IPS DF 19.7 (cell line): ENCODE measurements at places on chromosomes 6 and 20.

DNA sequence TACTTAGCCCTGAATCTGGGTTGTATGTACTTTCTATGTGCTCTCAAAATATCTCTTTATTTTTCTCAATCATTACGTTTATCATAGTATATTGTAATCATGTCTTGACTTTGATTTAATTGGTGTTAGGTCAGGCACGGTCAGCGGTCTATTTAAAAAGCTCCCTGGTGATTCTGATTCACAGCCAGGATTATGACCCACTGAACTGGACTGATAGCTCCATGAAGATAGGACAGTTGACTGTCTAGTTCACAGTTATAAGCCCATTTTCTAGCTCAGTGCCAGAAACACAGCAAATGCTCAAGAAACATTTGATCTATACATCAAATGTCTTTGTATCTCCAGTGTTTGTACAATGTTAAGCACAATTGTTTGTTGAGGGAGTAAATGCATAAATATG, 111.5 kb upstream of the CCN2 start:
- DNase-seq = no peak

- DNase-seq = no peak
Observed at GRCh38 chr6:154721460-154721859, 11.8 kb upstream of the SCAF8 start.

DNA sequence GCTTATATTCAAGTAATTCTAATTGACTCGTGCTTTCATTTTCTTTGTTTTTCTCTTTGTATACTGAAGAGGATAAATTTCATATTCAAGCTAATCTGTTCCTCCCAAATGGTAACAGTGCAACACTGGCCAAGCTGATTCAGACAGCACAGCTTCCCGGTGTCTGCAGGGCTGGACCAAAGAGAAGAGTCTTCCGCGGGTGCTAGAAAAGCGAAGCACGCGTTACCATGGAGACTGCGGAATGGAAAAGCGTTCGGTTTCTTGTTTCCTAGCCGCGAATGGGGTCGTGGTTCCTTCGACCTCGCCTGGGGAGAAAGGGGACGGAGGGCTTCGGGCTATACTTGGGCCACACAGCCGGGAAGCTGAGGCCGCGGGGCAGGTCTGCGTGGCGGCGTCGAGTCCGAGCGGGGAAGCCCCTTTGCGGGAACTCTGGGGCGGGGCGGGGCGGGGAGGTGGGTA, 6.2 kb upstream of the ZNF311 start:
- DNase-seq = peak; percentile 57

DNA sequence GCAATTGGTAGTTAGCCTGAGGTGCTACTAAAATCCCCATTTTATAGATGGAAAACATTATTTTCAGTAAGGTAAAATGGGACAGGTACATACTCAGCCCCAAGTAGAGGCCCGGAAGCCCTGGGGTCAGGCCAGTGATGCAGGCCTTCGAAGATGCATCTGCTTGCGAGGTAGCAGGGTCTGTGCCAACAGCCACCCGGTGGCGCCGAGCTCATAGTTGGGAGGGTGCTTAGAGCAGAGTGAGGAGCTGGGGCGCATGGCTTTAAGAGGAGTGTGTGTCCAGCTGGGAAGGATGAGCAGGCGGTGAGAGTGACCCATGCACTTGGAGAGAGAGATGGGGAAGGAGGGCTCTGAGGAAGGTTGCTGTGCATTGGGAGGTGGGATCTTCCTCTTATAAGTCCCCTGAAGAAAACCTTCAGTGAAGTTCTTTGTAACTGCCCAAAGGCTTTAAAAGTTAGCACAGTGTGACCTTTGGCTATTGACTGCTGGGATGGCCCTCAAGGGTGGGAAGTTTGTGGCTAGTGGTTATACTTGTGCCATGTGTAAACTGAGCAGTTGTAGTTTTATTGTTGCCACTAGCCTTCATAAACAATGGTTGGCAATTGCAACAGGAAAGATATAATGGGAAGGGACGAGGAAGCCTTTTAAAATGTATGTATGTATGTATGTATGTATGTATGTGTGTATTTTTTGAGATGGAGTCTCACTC, 71.1 kb downstream of the TOX2 start:
- DNase-seq = no peak

GRCh38 chr20:48052475-48052835, 267.2 kb upstream of the SULF2 start:
- no peak for DNase-seq

DNA sequence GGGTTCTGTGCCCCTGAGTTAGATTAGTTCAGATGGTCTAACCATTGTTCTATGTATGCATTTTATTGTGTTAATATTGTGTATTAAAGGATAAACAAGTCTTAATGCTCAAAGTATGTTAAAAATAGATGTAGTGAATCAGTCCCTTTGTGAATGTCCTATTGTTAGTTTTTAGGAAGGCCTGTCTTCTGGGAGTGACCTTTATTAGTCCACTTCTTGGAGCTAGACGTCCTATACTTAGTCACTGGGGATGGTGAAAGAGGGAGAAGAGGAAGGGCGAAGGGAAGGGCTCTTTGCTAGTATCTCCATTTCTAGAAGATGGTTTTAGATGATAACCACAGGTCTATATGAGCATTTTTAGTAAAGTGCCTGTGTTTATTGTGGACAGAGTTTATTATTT, 12.3 kb upstream of the HMGN4 start:
- no peak for DNase-seq
